ENCODE measurements at places on chromosomes 2 and 18.

GRCh38 chr18:70649683-70650082 is 360.8 kb downstream of the SOCS6 start:
- DNase-seq = no peak

DNA sequence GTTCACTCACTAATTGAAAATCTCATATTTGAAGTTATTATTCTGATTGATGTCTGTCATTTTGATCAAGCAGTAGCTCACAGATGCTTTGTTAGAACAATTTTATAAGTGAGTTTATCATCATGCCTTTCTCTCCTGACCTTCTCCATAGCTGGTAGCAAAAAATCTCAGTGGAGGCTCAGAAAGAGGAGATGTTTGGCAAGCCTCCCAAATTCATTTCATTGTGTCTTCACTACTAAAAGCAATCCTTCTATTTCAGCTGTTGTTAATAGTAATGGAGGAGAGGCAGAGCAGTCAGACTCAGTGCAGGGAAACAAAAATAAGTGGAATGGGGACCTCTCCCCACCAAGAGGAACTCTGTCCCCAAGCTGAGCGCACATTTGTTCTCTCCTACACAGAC is 2127.8 kb upstream of the CELF4 start:
- DNase-seq = no peak

DNA sequence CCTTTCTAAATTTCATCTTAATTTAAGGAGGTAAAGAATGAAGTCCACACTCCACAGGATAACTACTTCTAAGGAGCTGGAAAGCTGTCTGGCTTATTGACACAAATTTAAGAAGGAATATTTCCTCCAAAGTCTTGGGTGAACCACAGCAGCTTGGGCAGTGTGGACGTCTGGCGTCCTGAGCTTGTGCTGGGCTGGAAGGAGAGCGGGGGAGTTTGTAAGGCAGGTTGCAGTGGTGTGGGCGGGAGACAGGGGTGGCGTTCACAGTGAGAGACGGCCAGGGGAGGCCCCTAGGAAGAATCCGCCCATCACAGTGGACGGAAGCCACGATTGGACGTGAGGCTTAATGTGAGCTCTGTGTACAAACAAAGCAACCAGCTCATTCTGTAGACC is 25.7 kb downstream of the ADI1 start:
- no peak for DNase-seq

GRCh38 chr2:166092889-166093288 is 34.9 kb downstream of the SCN1A start:
- no peak for DNase-seq

GRCh38 chr18:22872900-22873537 is 60.1 kb upstream of the RBBP8 start:
- no peak for DNase-seq

DNA sequence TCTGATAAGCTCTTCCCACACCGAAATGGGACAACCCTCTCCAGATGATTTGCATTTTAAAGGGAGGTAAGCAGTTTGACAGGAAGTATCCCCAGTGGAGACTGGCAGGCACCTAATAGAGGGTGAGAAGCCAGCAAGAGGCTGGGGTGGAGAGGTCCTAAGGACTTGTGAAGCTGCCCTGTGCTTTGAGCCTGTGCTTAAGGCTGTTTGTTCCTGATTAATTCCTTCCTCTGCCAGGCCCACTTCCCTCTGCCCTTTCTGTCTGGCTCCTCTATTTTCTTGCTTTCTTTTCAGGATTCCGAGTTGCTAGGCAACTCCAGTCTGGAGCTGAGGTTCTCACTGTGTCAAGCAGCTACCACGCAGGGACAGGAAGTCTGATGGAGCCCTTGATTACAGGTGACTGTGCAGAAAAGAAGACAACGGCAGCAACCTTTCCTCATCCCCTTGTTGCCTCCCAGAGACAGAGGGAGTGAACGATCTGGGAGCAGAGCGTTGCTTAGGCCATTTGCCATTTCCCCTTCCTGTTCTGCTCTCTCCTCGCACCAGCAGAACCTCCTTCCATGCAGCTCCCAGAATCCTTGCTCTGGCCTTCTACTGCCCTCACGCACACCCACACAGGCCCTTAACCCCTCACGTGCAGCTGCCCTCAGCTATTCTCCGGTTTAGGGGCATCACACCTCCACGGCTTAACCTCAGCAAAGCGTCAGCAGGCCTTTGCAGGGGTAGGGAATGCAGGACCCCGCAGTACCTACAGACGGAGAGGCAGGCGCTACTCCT is 103.6 kb upstream of the CELF4 start:
- peak; percentile 6 for DNase-seq

DNA sequence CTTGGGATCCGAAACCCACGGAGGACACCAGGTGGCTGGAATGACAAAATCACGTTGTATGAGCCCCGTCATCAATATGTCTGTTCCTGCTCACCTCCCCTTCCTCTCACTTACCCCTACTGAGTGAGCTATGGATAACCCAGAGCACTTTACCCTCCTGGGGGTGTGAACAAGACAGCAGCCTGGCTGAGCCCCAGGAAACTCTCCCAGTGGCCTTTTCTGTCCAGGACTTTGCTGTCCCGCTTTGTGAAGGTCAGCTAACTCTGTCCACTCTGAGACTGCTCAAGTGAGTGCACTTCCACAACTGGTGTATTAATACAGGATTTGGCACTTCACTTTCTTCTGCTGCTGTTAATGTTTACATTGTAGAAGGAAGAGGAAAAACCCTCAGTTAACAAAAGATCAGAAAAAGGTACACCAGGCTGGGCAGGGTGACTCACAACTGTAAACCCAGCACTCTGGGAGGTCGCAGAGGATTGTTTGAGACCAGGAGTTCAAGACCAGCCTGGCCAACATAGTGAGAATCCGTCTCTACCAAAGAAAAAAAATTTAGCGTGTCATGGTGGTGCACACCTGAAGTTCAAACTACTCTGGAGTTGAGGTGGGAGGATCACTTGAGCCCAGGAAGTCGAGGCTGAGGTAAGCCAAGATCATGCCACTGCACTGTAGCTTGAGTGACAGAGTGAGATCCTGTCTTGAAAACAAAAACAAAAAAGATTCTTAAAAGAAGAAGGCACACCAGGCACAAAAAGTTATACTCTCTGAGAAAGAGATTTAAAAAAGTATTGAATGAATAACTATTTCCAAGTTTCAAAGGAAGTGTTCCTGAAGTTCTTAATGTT is 90.3 kb downstream of the CLHC1 start:
- DNase-seq = no peak

DNA sequence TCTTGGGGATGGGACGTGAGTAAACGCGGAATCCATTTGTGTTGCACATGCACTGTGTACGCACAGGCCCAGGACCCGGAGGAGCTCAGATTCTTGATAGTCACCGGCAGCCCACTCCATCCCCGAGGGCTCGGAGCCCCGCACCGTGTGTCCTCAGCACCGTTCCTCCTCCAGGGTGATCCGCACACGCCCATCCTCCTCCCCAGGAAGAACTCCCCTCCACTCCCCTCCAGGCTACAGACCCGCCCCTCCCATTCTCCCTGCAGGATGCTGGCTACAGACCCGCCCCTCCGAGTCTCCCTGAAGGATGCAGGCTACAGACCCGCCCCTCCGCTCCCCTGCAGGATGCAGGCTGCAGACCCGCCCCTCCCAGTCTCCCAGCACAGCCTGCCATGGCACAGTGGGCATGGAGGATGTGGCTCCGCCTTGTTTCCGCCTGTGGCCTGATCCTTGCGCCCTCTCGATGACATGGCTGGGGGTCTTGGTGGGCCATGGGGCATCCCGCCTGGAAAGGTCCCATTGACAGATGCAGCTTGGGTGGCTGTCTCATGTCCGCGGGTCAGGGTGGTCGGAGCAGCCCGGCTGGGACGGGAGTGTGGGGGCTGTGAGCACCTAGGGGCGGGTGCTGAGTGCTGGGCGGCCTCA is 14.1 kb downstream of the CTDP1 start:
- no peak for DNase-seq

DNA sequence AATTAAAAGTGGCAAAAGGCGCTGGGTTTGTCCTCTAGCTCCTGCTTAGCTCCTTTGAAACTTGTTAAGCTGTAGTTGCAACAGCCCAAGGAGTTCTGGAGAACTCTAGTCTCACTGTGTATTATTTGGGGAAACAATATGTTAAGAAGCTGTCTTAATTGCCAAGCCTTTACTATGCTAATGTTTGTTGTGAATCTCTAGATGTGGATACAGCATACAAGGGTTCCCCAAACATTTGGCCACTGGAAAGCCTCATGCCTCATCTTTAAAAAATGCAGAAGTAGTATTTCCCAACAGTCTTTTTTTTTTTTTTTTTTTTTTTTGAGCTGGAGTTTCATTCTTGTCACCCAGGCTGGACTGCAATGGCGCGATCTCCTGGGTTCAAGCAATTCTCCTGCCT is 236.7 kb downstream of the PRKCE start:
- DNase-seq = peak; percentile 90

- no peak for DNase-seq
Observed at GRCh38 chr2:143793381-143793780, 664.2 kb downstream of the ARHGAP15 start.

- no peak for DNase-seq
Observed at GRCh38 chr2:136119717-136120675, 2.0 kb upstream of the CXCR4 start.

DNA sequence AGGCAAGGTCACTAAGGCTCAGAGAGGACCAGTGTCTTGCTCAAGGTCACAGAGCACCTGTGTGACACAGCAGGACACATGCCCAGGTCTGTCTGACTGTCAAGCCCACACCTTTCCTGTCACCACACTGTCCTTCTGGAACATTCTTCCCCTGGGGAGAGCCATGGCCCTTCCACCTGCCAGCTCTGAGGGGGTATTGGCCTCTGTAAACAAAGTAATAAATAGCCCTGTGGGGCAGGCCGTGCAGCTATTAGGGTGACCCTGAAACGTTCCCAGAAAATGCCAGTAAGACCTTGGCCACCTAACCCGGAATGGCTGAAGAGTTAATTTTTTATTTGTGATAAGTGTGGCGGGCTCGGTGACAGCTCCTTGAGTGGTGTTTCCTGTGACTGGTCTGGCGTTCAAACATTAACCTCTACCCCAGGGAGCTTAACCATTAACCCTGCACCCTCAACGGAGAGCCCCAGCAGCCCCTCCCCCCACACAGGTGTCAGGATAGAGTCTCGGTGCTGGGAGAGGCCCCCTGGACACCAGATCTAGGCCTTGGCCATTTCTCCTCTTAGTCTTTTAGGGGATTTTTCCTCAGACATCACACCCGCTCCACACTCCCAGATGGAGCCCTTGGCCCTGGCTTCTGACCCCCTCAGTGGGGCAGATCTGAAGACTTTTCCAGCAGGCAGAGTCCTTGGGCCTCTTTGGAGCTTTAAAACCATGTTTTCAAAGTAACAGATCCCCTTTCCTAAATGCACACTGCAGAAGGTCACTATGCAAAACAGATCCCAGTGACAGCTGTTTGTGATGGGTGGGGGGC is 36.6 kb downstream of the SCTR start:
- DNase-seq = no peak
